ENCODE measurements at places on chromosomes 12 and 14. TPM values are rescaled to one million over a fixed set of nuclear protein-coding genes. Genes with fewer than 3 reads are reported as not detected.

DNA sequence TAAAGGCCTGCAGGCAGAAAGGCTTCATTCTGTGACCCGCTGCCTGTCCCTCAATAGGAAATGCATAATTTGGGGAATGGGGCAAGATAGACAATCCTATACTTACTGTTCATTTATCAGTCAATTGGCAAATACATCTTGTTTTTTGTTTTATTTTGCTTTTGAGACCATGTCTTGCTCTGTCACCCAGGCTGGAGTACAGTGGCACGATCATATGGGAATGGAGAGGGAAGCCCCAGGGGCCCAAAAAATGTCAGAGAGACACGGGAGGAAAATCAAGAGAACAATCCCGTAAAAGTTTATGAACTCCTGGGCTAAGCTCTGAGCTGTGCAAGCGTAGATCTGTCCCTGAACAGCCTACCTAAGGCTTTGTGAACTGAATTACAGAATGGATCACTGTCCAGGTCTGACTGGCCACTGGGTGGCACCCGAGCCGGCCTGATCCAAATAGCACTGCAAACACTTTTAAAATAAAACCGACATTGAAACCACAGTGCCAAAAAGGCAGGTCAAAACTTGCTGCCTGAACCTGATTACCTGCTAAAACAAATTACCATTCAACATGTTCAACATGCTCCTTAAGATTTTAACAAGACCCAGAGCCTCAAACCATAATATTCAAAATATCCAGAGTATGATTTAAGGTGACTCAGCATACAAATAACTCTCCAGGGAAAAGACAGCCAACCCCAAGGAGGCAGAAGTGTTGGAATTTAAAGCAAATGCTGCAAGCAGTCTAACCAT, 11.8 kb downstream of the COPS7A start:
- peak; percentile 67 for DNase-seq
- no peak overlapping the region for H3K4me3 ChIP-seq
- H3K36me3 ChIP-seq: peaks cover 1% of the 10 kb centered on the region
- no peaks in the 10 kb centered on the region for H3K27me3 ChIP-seq

DNA sequence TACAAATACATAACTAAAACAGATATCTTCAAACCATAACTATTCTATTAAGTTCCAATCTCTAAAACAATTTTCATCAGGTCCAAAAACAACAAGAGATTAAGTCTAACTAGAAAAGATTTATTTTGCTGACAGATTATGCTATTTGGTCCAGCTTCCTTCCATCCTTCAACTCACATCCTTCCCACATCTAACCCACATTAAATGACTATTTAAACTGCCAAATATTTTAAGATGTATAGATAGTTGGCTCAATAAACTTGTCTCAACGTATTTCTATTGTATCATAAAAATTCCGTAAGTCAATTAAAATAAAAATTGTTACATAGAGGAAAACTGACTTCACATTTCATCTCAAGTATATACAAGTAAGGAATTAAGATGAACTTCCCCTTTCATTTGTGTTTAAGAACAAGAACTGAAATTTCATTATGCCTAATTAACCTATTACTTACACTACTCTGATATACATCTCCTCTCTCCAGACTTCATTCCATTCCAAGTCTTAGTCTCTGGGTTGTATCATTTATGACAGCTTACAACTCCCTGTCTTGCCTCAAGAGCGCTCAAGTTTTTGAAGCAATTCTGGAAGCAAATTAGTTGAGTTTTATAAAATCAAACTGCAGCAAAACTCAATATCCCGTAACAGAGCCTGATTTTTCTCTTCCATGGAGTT, 25.4 kb downstream of the PAWR start:
- H3K36me3 ChIP-seq: no peaks in the 10 kb centered on the region
- H3K4me3 ChIP-seq: no peak overlapping the region
- no peak for DNase-seq
- no peak overlapping the region for H3K27ac ChIP-seq
- H3K4me1 ChIP-seq: peaks cover under 1% of the 10 kb centered on the region

RNF10 gene
- total RNA-seq: 207 TPM

EFS gene
- 19.9 TPM for total RNA-seq

AICDA gene
- 0.58 TPM for total RNA-seq

DNA sequence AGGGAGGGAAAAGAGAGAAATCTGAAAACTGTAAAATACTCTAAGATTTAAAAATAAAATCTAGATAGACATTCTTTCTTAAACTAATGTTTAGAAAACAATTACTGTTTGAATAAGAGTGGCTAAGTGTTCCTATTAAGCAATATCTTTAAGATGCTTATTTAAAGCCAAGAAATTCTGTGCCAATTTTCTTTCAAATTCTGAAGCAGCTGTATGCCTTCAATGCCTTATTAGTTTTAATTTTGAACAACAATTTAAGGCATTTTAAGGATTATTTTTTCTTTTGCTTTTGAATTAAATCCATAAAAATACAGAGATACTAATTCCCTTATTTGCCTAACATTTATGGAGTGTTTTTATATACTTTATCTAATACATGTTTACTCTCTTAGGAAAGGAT, 50.3 kb upstream of the KITLG start:
- no peaks in the 10 kb centered on the region for H3K27me3 ChIP-seq
- no peak overlapping the region for H3K4me3 ChIP-seq
- H3K27ac ChIP-seq: no peak overlapping the region

TPPP2 gene
- not detected for total RNA-seq

DNA sequence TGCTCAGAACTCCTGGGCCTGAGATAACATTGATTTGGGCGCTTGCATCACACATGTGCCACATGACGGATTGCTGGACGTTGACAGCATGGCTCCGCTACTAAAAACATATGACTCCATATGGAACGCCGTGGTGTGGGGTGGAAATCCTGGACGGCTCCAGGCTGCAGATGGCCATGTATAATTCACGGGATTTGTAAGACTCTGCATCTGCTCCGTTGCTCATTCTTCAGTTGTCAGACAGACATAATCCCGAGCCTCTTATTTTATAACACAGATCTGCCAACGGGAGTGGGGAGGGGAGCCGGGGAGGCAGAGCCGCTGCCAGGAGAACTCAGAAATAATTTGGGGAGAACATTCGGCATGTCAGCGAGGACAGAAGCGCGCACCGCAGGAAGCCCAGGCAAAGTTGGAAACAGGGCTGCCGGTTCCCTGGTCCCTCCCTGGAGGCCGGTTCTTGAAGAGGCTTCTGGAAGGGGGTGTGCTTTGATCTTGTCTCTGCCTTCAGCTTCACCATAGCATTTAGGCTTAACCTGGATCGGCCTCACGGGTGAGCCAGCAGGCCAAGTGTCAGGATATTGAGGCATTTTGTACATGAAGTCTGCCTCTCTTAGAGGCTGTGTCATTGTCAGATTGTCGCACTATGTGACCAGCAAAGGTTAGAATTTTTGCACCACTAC, 45.8 kb upstream of the MYL2 start:
- H3K4me3 ChIP-seq: no peak overlapping the region
- peak; percentile 32 for DNase-seq
- no peak overlapping the region for H3K27ac ChIP-seq

- H3K4me3 ChIP-seq: no peak overlapping the region
- H3K27ac ChIP-seq: no peak overlapping the region
- no peaks in the 10 kb centered on the region for H3K27me3 ChIP-seq
- peaks cover 3% of the 10 kb centered on the region for H3K36me3 ChIP-seq
These were observed 83.1 kb downstream of the KICS2 start for GRCh38 chr12:64139021-64139420.

PPP1R12A gene
- 52.5 TPM for total RNA-seq

- H3K27me3 ChIP-seq: no peaks in the 10 kb centered on the region
- H3K4me3 ChIP-seq: no peak overlapping the region
- H3K4me1 ChIP-seq: no peaks in the 10 kb centered on the region
- DNase-seq: no peak
- H3K36me3 ChIP-seq: peaks cover 37% of the 10 kb centered on the region
- no peak overlapping the region for H3K27ac ChIP-seq
These were observed 18.6 kb downstream of the PEX5 start for GRCh38 chr12:7207866-7208625.

ALG10 gene
- 20.8 TPM for total RNA-seq

GRCh38 chr12:109719123-109720022, 5.7 kb downstream of the FAM222A start:
- H3K36me3 ChIP-seq: no peaks in the 10 kb centered on the region
- no peak for DNase-seq
- H3K4me1 ChIP-seq: peaks cover 31% of the 10 kb centered on the region
- no peaks in the 10 kb centered on the region for H3K27me3 ChIP-seq
- no peak overlapping the region for H3K4me3 ChIP-seq

- H3K4me3 ChIP-seq: no peak overlapping the region
- H3K36me3 ChIP-seq: no peaks in the 10 kb centered on the region
- DNase-seq: no peak
- no peaks in the 10 kb centered on the region for H3K4me1 ChIP-seq
- H3K27ac ChIP-seq: no peak overlapping the region
These were observed 40.4 kb downstream of the LLPH start for GRCh38 chr12:66090157-66090556.

ART4 gene
- total RNA-seq: 3.1 TPM

- no peaks in the 10 kb centered on the region for H3K27me3 ChIP-seq
- no peak overlapping the region for H3K4me3 ChIP-seq
- H3K27ac ChIP-seq: no peak overlapping the region
These were observed 104.2 kb upstream of the AMN1 start for GRCh38 chr12:31832740-31833729.

SRRM4 gene
- total RNA-seq: 0.20 TPM

- peak; percentile 88 for DNase-seq
- no peaks in the 10 kb centered on the region for H3K27me3 ChIP-seq
- no peaks in the 10 kb centered on the region for H3K36me3 ChIP-seq
- peaks cover 12% of the 10 kb centered on the region for H3K4me1 ChIP-seq
- H3K27ac ChIP-seq: no peak overlapping the region
- H3K4me3 ChIP-seq: no peak overlapping the region
These were observed 72.7 kb downstream of the MYRFL start for GRCh38 chr12:69897744-69898143.

DNA sequence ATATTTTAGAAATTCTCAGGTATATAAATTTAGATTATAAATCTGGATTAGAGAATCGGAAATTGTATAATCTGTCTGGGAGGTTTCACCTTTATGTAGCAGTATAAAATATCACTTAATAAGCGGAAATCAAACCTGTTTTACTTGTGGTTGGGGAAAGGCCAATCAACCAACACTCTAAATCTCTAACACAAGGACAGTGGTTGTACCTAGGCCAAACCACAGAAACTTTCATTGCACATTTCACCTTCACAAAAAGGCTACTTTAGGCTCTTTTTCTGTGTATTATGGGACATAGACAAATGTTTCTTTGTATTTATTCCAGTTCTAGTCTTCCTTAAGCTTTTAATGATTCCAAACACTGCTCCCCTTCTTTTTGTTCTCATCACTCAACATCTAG, 19.8 kb downstream of the ERH start:
- H3K4me1 ChIP-seq: no peaks in the 10 kb centered on the region
- no peak overlapping the region for H3K27ac ChIP-seq
- H3K4me3 ChIP-seq: no peak overlapping the region
- DNase-seq: no peak

DNA sequence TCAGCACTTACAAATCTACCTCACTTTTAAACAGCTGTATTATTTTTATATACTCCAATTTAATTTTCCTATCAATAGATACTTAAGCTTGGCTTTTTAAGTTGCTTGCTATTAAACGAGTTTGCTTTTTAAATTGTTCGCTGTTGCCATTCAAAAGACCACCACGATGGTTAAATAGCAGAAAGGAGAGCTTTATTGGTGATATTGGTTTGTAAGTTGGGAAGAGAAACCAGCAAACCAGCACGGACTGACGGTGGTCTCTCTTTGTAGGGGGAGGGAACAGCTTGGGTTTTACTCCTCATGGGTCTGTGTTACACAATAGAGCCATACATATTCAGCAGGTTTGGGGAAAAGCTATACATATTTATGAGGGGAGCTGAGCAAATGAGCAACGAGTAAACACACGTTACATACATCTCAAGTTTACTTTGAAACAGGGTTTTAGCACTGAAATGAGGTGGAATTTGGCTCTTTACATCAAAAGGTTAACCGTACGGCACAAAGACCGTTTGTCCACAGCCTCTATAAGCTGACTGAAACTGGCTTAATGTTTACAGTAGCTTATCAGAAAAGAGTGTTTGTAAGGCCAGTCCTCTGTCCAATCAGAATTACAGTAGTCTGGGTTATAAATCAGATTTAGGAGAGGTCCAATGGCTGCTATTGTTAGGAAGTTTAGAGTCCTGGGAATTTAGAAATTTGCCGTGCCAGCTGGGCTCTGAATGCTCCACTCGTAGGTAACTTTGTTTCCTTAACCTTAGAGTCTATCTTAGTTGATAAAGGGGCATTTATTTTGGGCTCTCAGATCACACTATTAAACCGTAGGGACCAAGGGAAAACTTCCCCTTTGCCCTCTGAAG, 69.7 kb upstream of the DHRS4 start:
- no peak overlapping the region for H3K4me3 ChIP-seq
- H3K27me3 ChIP-seq: no peaks in the 10 kb centered on the region
- peak; percentile 52 for DNase-seq
- H3K27ac ChIP-seq: no peak overlapping the region
- H3K4me1 ChIP-seq: no peaks in the 10 kb centered on the region

DNA sequence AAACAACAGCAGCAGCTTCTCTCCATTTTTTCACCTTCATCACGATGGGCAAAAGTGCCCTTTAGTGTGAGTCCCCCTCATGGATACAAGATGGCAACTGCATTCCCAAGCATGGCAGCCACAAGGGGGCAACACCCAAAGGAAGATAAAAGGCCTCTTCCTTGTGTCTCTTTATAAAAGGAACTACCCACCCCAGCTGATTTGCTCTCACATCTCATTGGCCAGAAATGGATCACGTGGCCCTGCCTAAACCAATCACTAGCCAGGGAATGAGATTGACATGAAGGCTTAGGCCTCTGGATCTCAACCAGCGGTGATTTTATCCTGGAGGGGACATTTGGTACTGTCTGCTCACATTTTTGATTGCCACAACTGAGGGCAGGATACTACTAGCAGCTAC, 21.9 kb upstream of the IFT81 start:
- no peaks in the 10 kb centered on the region for H3K4me1 ChIP-seq
- DNase-seq: peak; percentile 33
- no peaks in the 10 kb centered on the region for H3K36me3 ChIP-seq
- H3K27me3 ChIP-seq: no peaks in the 10 kb centered on the region
- no peak overlapping the region for H3K27ac ChIP-seq

ACRBP gene
- total RNA-seq: 6.1 TPM

OASL gene
- total RNA-seq: 0.60 TPM

DHRS7 gene
- 81.2 TPM for total RNA-seq

SDSL gene
- total RNA-seq: 15.5 TPM

GRCh38 chr14:50714450-50715073, 46.5 kb upstream of the SAV1 start:
- no peaks in the 10 kb centered on the region for H3K4me1 ChIP-seq
- H3K27ac ChIP-seq: no peak overlapping the region
- DNase-seq: peak; percentile 10
- no peak overlapping the region for H3K4me3 ChIP-seq

EIF2S3B gene
- 2.4 TPM for total RNA-seq

- no peaks in the 10 kb centered on the region for H3K27me3 ChIP-seq
- no peaks in the 10 kb centered on the region for H3K4me1 ChIP-seq
- no peaks in the 10 kb centered on the region for H3K36me3 ChIP-seq
- no peak overlapping the region for H3K27ac ChIP-seq
These were observed 9.6 kb upstream of the SERPINA11 start for GRCh38 chr14:94462219-94462551.

PHC1 gene
- total RNA-seq: 34.7 TPM

SOS2 gene
- 25.3 TPM for total RNA-seq
